Sigmoid colon (tissue), 7 donors: ENCODE measurements at places on chromosomes 4 and X. TPM values are rescaled to one million over a fixed set of nuclear protein-coding genes. Genes with fewer than 3 reads are reported as not detected.

GRCh38 chrX:69080855-69081465 is 84.3 kb downstream of the PJA1 start:
- no peaks in the 10 kb centered on the region for H3K27me3 ChIP-seq
- H3K4me1 ChIP-seq: no peaks in the 10 kb centered on the region
- H3K36me3 ChIP-seq: no peaks in the 10 kb centered on the region
- no peak for DNase-seq
- no peak overlapping the region for H3K4me3 ChIP-seq

DNA sequence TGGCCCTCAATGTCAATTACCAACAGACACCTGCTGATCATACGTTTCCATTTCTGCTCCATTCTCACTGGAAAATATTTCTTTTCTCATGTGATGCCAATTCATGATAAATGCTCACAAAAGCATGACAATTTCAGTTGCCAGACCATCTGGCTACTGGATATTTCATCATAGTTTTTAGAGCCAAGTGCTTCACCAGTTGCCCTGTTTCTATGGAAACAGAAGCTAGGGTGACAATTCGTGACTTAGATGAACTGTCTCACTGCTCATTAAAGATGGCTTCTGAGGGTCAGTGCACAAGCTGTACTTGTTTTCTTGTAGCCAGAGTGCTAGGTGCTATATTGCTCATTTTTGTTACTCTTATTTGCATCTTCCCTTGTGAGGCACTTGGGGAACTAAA is 184.9 kb downstream of the COMMD8 start:
- no peak overlapping the region for H3K4me3 ChIP-seq
- no peak overlapping the region for H3K27ac ChIP-seq
- no peak for DNase-seq
- H3K27me3 ChIP-seq: no peaks in the 10 kb centered on the region

GRCh38 chrX:19800821-19801374 is 86.5 kb downstream of the SH3KBP1 start:
- H3K4me3 ChIP-seq: no peak overlapping the region
- no peak overlapping the region for H3K27ac ChIP-seq
- H3K36me3 ChIP-seq: no peaks in the 10 kb centered on the region
- no peak for DNase-seq

Gene TCP11X2
- total RNA-seq: not detected

DNA sequence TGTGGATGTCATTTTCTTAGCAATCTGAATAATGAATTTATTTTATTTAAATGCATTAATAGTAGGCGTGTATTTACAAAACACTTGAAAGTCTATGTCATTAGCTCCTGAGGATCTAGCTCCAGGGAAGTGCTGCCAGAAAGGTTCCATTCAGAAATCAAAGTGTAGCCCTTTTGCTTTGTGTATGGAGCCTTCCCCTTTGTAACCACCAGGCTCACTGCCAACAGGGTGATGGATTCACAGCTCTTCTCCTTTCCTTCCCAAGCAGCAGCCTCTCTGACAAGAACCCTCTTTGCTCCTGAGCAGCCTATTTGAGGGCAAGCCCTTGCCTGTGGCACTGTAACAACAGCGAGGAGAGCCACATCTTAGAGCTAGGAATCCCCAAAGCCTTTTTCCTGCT is 286.0 kb upstream of the RASGEF1B start:
- H3K27ac ChIP-seq: no peak overlapping the region
- no peaks in the 10 kb centered on the region for H3K4me1 ChIP-seq
- H3K36me3 ChIP-seq: no peaks in the 10 kb centered on the region

DNA sequence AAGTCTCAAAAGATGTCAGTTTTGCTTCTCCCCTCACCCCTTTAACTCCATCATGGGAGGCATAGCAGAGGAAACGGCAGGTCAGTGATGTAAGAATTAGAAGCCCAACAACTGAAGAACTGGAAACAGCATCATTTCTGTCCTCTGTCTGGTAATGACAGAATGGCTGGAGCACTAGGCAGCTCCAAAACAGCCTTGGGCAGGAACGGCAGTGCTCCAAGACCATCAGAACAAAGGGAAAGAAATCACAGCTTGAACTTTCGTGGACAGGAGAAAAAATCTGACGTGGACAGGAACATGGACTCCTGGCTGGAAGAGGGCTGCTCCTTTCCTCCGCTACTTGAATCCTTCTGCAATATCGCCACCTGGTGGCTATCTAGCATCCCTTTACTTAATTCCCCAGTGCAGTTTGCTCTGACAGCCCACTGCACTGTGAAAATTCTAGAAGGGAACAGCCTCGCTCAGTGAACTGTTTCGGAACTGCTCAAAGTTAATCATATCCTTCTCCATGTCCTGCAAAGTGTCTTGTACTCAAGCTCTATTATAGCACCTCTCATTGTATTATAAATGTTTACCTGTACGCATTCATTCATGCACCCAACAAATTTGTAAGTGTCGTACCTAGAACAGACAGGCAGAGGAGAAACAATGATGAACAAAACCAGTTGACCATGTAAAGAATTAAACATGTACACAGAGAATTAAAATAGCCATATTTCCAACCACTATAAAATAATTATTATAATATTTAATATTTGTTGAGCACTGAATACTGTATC is 20.4 kb downstream of the SLC25A53 start:
- H3K36me3 ChIP-seq: no peaks in the 10 kb centered on the region
- peak overlapping the region; percentile 40 for H3K4me3 ChIP-seq
- H3K4me1 ChIP-seq: peaks cover 8% of the 10 kb centered on the region
- peak overlapping the region; percentile 38 for H3K27ac ChIP-seq
- DNase-seq: peak; percentile 89

Gene SLC34A2
- not detected for total RNA-seq

DNA sequence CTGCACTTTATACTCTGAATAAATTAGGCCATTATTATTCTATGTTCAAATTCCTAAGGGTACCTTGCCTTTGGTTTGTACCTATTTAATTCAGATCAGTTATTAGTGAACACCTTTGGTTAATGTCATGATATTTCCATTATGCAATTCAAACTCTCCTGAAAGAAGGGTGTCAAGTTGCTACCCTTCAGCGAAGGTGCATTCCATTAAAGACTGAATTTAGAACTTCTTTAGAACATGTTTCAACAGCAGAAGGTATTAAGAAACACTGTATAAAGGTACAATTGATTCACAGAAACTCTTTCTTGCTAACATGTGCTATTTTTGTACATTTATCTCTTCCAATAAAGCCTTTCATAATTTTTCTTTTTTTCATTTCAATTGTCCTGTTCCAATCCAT is 1545.4 kb upstream of the PCDH10 start:
- H3K36me3 ChIP-seq: no peaks in the 10 kb centered on the region
- no peak for DNase-seq
- no peaks in the 10 kb centered on the region for H3K27me3 ChIP-seq
- H3K4me1 ChIP-seq: no peaks in the 10 kb centered on the region

DNA sequence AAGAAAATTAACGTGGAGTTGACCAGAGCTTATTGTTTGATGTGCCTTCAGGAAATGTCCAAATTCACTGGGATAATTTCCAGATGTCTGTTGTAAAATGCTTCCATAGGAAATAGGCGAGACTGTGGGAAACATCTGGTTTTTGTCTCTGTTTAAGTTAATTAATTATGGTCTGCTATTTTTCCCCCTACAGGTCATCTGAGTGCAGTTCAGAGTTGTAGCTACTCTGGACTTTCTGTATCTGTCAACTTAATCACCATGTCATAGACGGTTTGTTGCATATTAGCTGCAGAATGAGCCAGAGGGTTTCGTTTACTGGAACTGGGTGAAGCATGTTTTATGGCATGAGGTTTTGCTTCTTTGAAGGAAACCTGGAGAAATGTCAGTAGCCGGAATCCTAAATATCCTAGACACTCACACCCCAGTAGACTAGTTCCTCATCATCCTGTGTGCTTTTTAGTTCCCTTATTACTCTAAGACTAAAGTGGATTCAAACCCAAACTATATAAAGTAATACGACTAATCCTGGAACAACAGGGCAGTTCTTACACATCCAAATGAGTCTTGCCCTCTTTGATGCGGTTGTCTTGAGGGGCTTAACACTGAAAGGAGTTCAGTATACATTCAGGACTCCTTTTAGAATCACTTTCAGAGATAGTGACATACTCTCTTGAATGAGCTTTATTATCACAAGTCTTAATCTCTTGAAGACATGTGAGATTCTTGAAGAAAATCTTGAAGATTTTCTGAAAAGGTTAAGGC is 62.5 kb downstream of the PPEF1 start:
- H3K36me3 ChIP-seq: no peaks in the 10 kb centered on the region
- no peak for DNase-seq
- no peaks in the 10 kb centered on the region for H3K27me3 ChIP-seq
- H3K4me1 ChIP-seq: no peaks in the 10 kb centered on the region
- no peak overlapping the region for H3K27ac ChIP-seq

DNA sequence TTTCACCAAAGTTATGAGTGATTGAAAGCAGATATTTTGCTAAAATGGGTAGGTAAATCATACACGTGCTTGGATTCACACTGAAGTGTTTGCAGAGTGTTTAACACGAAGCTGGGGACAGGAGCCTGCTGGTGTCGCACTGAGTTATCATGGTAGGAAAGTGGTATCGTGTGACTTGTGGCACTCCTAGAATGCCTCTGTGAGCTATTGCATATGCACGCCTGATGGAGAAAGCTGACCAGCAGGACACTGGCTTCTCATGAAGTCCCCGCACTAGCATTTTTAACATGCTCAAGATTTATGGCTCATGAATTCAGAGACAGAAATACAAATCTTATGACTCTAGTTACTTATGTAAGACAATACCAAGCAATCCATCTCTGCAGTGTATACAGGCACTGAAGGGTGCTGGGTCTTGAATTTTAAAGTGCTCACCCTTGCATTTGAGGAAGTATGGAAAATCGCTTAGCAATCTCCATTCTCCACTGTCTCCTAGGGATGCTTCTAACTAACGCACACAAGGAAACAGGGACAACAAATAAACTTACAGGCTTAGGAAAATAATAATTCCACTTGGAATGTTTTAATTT is 19.8 kb downstream of the VCX3B start:
- no peaks in the 10 kb centered on the region for H3K27me3 ChIP-seq
- no peak overlapping the region for H3K4me3 ChIP-seq
- no peak overlapping the region for H3K27ac ChIP-seq
- H3K4me1 ChIP-seq: no peaks in the 10 kb centered on the region

DNA sequence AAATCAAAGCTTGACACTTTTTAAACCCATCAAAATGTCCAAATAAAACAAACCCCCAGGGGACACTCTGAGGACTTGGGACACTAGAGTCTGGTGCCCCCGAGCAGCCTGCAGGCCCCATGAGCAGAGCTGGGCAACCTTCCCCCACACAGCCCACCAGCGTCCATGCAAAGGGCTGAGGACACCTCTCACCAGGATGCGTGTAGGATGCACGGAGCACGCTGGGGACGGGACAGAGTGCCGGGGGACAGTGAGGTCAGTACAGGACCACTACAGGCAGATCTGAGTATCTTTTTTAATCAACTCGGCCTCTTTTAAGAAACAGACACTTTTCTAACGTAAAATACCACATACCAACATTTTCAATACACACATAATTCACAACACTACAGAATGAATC is 6.9 kb downstream of the GAK start:
- no peak overlapping the region for H3K27ac ChIP-seq
- no peaks in the 10 kb centered on the region for H3K4me1 ChIP-seq
- H3K27me3 ChIP-seq: no peaks in the 10 kb centered on the region
- DNase-seq: no peak
- no peak overlapping the region for H3K4me3 ChIP-seq

DNA sequence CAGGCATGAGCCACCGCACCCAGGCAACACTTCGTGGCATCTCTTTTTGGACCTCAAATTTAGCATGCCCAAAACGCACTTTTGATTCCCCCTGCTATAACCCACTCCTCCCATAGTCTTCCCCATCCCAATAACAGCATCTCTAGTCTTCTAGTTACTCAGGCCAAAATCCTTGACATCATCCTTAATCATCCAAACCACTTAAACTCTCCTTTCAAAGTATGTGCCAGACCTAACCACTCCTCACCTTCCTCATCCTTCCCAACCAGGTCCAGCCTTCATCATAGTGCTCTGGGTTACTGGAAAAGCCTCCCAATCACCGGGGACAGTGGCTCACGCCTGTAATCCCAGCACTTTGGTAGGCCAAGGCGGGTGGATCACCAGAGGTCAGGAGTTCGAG is 41.9 kb downstream of the AFAP1 start:
- no peaks in the 10 kb centered on the region for H3K27me3 ChIP-seq
- H3K36me3 ChIP-seq: no peaks in the 10 kb centered on the region
- H3K27ac ChIP-seq: peak overlapping the region; percentile 85

Gene PRSS12
- total RNA-seq: 0.68 TPM

Gene GAGE13
- total RNA-seq: not detected

DNA sequence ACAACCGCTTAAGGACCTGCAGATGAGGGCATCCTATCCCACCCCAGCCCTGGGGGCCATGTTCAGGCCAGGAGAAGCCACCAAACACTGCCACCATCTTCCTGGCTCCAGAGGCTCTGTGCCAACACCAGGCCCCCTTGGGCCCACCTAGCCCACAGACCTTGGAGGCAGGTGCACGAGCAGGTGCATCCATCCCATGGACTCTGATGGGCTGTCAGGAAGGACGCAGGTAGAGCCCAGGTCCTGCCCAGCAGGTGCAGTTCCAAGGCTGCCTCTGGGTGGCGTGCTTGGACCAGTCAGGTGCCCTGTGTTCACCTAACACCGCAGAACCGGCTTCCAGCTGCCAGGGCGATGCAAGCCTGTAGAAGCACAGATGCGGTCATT is 22.8 kb upstream of the PDE6B start:
- no peak for DNase-seq
- no peak overlapping the region for H3K4me3 ChIP-seq
- H3K36me3 ChIP-seq: no peaks in the 10 kb centered on the region
- no peaks in the 10 kb centered on the region for H3K4me1 ChIP-seq
- peaks cover 30% of the 10 kb centered on the region for H3K27me3 ChIP-seq

GRCh38 chrX:132751063-132751690 is 207.3 kb downstream of the HS6ST2 start:
- H3K4me3 ChIP-seq: no peak overlapping the region
- DNase-seq: no peak
- no peak overlapping the region for H3K27ac ChIP-seq
- H3K4me1 ChIP-seq: no peaks in the 10 kb centered on the region
- no peaks in the 10 kb centered on the region for H3K27me3 ChIP-seq

DNA sequence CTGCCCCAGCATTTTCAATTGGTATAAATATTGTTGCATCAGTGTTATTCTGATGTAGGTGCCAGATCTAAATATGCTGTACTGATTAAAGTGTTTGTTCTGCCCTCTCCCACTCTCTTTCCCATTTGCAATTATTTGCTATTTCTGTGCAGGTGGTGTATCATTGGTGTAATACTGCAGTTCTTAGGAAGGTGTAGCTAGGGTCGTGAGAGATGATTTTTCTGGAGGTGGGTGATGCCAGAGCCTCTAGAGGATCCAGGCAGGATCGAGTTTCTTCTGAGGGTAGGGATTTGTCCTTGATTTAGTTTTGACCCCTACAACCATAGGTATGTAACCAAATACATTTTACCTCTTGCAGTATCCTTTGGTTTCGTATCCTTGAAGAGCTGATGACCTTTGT is 1.9 kb downstream of the SMAD1 start:
- DNase-seq: no peak
- peak overlapping the region; percentile 97 for H3K27ac ChIP-seq
- peaks cover 46% of the 10 kb centered on the region for H3K4me1 ChIP-seq

GRCh38 chr4:154822775-154823174 is 41.7 kb downstream of the RBM46 start:
- no peak overlapping the region for H3K4me3 ChIP-seq
- no peaks in the 10 kb centered on the region for H3K36me3 ChIP-seq
- no peaks in the 10 kb centered on the region for H3K27me3 ChIP-seq
- DNase-seq: no peak
- H3K4me1 ChIP-seq: no peaks in the 10 kb centered on the region
